T-helper 17 cell (primary cell): ENCODE measurements at places on chromosomes 1 and 21. TPM values are rescaled to one million over a fixed set of nuclear protein-coding genes. Genes with fewer than 3 reads are reported as not detected.

Gene SFN
- 1.3 TPM for total RNA-seq

Gene KRTAP21-2
- not detected for total RNA-seq

Gene BCAN
- total RNA-seq: not detected

Gene DIO1
- total RNA-seq: not detected

Gene RORC
- 42.5 TPM for total RNA-seq

Gene CENPL
- 7.1 TPM for total RNA-seq

Gene PTGFR
- not detected for total RNA-seq

Gene TRMT13
- total RNA-seq: 10.0 TPM

Gene SELE
- not detected for total RNA-seq

Gene OR2T29
- not detected for total RNA-seq

Gene FAM72D
- total RNA-seq: not detected

Gene SPRR2B
- total RNA-seq: not detected

Gene CTTNBP2NL
- 0.45 TPM for total RNA-seq

Gene ADORA3
- total RNA-seq: not detected

Gene MNDA
- total RNA-seq: 5.2 TPM

Gene ANGPTL1
- total RNA-seq: not detected

Gene FLG
- not detected for total RNA-seq
